ENCODE measurements at places on chromosomes 2 and 18. TPM values are rescaled to one million over a fixed set of nuclear protein-coding genes. Genes with fewer than 3 reads are reported as not detected.
A peak's percentile ranks its signal among the peaks of the same experiment; 100 is the strongest.

Gene ABCG5
- not detected for total RNA-seq

Gene PID1
- total RNA-seq = not detected

GRCh38 chr2:6434438-6434837 lies 431.3 kb downstream of the CMPK2 start:
- no peak for DNase-seq
- no peaks in the 10 kb centered on the region for H3K36me3 ChIP-seq
- H3K27me3 ChIP-seq = peaks cover 57% of the 10 kb centered on the region
- H3K4me1 ChIP-seq = no peaks in the 10 kb centered on the region
- no peak overlapping the region for H3K27ac ChIP-seq

Gene DAW1
- total RNA-seq = 1.8 TPM

DNA sequence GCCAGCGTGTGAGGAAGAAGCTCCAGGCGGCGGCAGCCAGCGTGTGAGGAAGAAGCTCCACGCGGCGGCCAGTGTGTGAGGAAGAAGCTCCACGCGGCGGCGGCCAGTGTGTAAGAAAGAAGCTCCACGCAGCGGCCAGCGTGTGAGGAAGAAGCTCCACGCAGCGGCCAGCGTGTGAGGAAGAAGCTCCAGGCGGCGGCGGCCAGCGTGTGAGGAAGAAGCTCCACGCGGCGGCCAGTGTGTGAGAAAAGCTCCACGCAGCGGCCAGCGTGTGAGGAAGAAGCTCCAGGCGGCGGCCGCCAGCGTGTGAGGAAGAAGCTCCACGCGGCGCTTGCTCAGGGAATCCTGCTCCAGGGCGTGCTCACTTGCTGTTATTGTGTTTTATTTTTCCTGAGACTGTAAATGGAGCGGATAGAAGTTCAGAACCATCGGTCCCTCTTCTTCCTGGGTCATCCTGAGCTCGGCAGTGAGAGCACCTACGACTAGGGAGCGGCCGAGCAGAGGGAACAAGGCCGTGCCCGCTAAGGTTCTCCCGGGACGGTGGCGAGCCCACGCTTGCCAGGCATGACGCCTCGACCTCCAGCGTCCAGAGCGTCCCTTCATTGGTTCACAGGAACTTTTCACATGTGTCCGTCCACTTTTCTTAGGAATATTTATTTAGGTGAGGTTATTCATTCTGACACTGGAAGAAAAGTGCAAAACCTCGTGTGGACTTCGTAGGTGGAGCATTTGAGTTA lies 94.2 kb downstream of the TMEM18 start:
- 0 out of 2 replicates have a peak, but pooled peaks cover 5% of the 10 kb centered on the region for H3K27me3 ChIP-seq
- H3K4me3 ChIP-seq = no peak overlapping the region
- DNase-seq = no peak
- no peak overlapping the region for H3K27ac ChIP-seq

DNA sequence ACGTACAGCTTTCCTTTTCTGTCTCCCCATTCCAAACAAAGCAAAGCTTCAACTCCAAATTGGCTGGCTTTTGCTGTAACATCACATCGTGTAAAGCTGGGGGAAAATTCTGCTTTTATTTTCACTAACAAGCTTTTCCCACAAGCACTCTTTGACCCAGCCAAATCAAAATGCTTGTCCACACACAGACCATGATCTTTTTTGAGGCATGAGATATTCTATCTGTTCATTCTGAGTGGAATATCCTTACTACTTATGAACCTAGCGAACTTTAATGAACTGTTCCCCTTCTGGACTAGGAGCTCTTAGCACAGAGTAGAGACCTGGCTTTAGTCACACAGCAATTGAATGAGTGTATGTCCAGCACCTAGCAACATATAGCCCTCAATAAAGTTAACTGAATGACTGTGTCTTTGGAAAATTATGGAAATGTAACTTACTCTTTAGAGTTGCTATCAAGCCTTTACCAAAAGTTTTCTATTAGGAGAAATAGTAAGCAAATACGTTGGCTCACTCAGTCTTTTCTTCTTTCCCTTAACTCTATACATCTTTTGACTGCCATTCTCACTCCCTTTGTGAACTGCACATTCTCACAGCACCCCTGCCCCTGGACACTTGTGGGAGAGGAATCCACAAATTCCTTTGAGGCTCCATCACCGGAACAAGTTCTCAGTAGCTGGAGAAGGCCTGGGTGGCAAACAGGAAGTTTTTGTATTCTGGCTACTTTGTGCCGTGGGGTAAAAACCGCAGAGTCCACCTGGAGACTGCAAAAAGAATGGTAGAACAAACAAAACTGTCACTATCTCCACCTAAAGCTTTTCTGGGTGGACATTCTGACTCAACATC lies 1.3 kb upstream of the UBE2E3 start:
- DNase-seq = peak; percentile 75
- peaks cover 35% of the 10 kb centered on the region for H3K4me1 ChIP-seq
- H3K27ac ChIP-seq = peak overlapping the region; percentile 86
- H3K4me3 ChIP-seq = peak overlapping the region; percentile 56

GRCh38 chr2:14530506-14530905 lies 102.0 kb upstream of the LRATD1 start:
- H3K27me3 ChIP-seq = no peaks in the 10 kb centered on the region
- peaks cover 11% of the 10 kb centered on the region for H3K4me1 ChIP-seq
- H3K4me3 ChIP-seq = no peak overlapping the region
- H3K36me3 ChIP-seq = no peaks in the 10 kb centered on the region

GRCh38 chr18:6561420-6561861 lies 146.7 kb upstream of the L3MBTL4 start:
- no peak overlapping the region for H3K4me3 ChIP-seq
- no peaks in the 10 kb centered on the region for H3K36me3 ChIP-seq
- H3K27me3 ChIP-seq = peaks cover 57% of the 10 kb centered on the region

- peaks cover 10% of the 10 kb centered on the region for H3K4me1 ChIP-seq
- no peak overlapping the region for H3K27ac ChIP-seq
- no peaks in the 10 kb centered on the region for H3K36me3 ChIP-seq
Observed at GRCh38 chr2:70411483-70412125, 109.7 kb upstream of the FAM136A start.

Data from PC-9 (cell line).